DMS79 treated with DMSO at 0.1 percent for 48 hours (cell line): ENCODE measurements at places on chromosomes 12 and 14.
A peak's percentile ranks its signal among the peaks of the same experiment; 100 is the strongest.

DNA sequence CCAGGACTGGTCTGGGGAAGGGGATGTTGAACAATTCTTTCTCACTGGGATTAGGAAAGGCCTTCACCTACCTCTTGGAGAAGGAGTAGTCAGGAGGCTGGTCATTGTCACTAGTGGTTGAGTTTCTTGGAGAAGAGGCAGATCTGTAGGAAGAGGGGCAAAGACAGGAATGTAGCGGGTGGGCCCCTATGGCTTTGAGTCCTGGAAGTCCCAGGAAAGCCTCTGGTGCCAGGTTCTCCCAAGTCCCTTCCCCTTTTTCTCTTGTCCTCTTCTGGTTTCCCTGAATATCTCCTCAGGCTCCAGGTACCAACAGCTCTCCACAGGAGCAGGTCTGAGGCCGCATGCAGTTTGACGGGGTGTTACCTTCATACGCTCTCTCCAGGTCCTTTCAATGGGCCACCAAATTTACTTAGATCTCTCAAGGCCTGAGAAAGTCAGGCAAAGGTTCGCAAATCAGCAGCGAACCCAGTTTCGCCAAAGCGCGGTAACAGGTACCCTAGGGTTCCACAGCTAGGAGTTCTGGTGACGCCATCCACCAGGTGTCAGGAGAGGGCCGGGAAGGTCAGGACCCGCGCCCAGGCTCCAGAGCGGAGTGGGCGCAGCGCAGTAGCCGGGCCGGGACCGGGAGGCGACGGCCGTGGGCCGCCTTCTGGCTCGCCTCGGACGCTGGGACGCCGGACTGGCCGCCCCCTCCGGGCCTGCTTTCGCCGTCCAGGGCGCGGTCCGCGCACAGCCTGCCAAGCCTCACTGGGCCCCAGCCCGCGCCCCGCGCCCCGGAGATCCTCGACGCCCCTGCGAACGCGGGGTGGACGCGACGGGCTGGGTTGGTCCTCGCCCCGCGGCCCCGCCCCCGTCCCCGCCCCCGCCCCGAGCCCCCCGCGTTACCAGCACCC is 795 bp downstream of the SMAGP start:
- no peak for DNase-seq

DNA sequence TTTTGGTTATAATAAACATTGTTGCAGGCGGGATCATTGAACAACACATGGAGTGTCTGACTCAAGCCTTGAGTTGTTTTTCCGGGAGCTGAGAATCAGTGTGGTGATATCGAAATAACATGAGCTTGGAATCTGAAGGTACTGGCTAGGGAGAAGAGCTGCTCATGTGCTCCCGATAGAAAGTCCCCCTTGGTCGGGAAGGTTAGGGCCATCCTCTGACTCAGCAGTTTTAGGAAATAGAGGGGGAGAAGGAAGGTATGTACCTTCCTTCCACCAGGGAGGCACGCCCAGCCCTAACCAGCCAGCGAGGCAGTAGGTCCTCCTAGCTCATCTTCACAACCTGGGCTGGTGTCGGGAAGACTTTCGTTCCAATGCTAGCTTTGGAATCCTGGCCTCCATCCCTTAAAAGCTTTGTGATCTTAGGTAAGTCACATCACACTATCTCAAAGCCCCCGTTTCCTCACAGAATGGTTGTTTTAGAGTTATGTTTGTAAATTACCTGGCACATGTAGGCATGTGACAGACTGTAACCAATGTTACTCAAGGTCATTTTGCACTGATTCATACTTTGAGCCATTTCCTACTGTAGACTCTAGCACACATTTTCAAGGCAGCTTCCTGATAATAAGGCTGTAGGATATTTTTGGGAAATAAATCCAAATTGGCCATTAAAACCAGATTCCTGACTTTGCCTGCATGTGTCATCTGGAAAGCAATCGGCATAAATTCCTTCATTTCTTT is 1.9 kb upstream of the RAB35 start:
- no peak for DNase-seq

- peak; percentile 88 for DNase-seq
These were observed 53.1 kb upstream of the STON2 start for GRCh38 chr14:81453166-81453766.

DNA sequence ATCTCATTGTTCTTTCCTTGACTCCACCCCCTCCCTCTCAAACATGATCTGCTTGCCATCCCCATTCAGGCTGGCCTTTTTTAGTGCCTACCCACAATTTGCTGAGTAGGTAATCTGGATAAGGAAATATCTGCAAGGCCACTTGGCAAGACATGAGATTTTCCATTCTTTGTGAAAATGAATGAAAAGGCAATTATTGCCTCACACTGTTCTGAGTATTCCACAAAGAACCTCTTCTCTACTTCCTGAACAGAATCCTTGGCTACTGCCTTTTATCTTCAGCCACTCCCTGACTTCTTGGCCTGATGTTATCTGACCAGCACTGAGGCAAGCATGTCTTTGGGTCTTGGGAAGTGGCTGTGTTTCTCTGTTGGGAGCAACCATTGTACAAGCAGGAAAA is 263.2 kb upstream of the ATP2B1 start:
- DNase-seq: no peak

DNA sequence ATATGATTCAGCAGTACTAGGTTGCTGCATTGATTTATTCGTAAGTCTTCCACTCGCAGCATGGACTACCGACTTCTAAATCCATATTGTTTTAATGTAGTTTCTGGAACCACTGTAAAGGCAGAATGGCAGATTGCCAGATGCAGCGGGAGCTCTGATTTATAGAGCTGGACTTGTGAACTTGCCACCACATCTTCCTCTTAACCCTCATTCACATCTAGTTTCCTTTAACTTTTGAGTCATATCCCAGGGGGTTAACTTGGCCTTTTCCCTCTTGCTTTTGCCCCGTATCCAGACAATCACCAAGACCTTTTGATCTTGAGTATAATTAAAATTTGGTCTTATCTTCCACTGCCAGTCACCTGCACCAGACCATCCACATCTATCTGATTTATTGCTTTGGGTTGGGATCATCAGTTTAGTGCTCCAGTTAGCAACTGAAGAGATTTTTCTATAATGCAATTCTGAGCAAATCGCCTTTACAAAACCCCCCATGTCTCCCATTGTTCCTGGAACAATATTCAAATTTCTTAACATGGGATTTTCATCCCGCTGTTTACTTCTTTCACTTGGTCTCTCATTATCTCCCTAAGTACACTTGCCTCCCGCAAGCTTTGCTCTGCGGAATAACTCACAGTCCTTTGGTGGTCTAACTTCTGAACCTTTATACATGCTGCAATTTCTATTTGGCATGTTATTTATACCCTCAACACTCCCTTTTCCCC is 130.5 kb downstream of the ACSS3 start:
- DNase-seq: no peak

- peak; percentile 14 for DNase-seq
These were observed 26.2 kb upstream of the CHPT1 start for GRCh38 chr12:101671157-101671791.

DNA sequence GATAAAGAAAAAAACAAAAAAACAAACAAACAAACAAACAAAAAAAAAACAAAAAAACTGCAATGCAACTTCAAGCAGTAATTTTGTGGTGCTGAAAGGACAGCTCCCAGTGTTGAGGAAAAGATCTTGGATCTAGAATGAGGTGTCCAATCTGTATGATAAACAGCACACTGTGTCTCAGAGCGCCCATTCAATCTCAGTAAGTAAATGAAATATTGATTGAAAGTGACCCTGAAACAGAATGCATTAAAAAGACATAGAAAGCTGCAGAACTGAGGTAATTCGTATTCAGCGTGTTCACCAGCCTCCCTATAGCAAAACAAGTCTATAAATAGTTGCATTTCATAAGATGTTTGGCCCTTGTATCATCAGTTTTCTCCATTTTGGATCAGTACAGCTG is 153.0 kb downstream of the NOVA1 start:
- DNase-seq: no peak

- DNase-seq: no peak
These were observed 6.1 kb downstream of the OR6C1 start for GRCh38 chr12:55320201-55320600.

GRCh38 chr12:128267651-128268378 is 845 bp downstream of the TMEM132C start:
- no peak for DNase-seq

DNA sequence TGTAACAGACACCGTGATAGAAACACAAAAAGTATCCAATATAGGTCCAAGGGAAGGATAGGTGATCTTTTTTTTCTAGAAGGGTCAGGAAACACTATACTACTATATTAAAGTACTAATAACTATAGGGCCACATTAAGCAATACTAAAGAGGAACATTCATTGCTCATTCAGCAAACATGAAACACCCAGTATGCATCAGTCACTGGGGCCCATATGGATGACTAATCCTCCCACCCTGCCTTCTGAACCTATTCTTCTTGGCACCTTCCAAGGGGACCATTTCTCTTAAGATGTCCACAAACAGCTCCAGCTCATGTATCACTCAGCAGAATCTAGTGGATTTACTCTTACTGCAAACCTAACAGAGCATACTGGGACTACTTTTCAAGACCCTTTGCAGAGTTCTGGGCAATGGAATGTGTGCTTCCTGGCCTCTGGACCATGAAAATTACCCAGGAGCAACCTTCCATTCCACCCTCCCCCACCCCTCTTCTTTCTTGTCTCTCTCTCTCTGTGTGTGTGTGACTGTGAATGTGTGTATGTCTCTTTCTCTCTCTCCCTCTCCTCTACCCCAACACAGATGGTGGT is 187.9 kb downstream of the EPS8 start:
- DNase-seq: no peak

GRCh38 chr12:108102363-108102762 is 26.7 kb upstream of the WSCD2 start:
- no peak for DNase-seq

- DNase-seq: no peak
These were observed 116.6 kb downstream of the ETV6 start for GRCh38 chr12:11765817-11766794.
